ENCODE measurements at places on chromosomes 16 and 17.

DNA sequence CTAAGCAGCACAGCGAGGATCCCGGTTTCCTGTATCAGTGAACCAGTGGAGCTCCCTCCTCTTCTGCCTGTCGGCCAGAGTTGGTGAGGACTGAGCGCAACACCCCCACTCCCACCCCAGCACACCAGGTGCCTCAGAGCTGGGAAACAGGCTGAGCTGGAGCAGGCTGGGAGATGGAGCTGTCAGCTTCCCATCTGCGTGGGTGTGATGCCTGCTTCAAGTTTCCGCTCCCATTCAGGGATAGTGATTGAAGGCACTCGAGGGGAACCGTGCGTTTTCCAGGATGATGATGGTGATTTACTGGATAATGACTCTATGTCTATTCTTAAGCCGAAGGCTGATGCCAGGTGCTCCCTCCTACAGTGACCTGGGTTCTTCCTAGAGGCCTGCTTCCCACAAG is 144.5 kb downstream of the TMEM132E start:
- DNase-seq: no peak

DNA sequence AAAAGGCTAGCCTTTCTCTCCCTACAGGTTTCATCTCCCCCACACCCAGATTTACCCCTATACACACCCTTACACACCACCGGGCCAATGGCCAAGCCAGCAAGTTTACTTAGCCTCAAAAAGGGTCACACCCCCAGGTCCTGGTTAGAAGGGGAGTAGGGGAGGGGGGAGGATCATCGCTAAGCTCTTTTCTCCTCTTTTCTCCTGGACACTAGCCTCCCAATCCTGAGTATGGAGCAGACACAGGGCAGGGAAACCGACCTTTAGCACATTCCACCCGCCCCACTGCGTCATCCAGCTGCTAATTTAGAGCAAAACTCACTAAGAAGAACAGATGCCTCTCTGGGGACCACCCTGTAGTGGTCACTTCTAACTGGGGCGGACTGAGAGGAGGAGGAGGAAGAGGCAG is 4.4 kb downstream of the ACLY start:
- DNase-seq: no peak

- no peak for DNase-seq
Observed at GRCh38 chr16:78624366-78624765, 524.9 kb downstream of the WWOX start.

DNA sequence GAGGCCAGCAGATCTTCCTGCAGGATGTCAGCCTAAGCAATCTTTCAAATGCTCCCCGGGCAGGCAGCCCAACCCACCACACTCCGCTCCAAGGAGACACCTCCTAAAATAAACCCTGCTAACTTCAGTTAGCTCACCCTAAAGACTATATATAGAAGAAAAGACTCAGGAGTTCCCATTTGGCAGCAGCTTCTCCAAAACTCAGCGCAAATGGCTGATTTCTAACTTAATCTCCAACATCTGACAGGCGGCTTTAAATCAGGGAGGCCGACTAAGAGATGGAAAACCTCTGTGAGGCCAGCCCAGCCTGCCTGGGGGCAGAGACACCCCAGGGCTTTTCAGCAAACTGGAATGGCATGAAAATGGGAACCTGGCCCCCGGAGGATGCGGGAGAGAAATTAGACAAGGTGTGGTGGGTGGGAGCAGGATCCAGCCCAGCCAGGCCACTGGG is 91.6 kb downstream of the XYLT1 start:
- DNase-seq: no peak

DNA sequence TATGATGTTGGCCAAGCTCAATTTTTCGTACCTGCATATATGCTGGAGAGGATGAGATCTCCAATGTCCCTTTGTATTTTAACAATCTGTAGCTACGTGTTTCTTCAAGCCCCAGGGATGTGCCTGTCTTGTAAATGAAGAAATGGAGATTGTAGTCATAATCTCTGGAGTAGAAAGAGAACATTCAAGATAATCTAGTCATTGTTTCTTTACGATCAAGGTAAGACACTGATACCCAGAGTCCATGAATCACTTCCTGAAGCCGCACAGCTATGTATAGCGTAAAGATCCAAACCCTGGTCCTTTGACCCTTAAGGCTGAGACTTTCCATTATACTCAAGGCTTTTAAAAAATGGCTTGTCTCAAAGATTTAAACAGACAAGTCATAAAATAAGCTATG is 205.5 kb downstream of the HS3ST3B1 start:
- no peak for DNase-seq

GRCh38 chr17:75776386-75777295 is 8.0 kb upstream of the UNK start:
- no peak for DNase-seq

DNA sequence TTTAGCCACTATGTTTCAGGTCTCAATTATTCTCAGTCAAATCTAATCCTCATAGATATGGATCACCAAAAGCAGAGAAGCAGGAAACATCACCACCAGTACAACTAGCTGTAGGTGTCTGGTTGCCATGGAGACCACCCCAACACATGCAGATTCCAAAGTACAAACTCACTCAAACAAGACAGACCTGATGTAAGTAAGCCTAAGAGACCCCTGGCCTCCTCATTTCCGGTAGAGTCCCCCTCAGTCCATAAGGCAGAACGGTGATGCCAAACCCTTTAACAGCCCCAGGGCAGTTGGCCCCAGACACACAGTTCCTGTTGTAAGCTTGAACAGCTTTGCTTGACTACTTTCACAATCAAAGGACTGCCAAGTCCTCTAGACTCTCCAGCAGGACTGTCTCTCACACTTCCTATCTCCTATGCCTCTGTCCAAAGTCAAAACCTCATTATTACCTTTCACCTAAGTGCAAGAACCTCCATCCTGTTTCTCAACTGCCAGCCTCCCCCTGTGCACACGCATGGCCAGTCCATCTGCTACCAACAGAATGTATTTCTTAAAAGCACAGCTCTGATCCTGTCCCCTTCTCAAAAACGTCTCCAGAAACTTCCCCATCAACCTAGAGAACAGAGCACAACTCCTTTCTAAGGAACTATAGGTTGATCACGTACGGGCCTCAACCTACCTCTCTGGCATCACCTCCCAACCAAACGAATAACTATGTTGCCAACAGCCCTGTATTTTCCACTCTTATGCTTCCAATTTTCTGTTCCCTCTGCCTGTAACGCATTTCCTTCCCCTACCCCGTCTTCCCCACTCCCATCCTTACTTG is 23.9 kb downstream of the SLC39A11 start:
- DNase-seq: no peak

GRCh38 chr16:81810894-81811538 is 31.9 kb downstream of the PLCG2 start:
- no peak for DNase-seq

GRCh38 chr17:55769625-55770000 is 18.8 kb downstream of the PCTP start:
- DNase-seq: no peak

GRCh38 chr17:31650756-31651520 is 208.1 kb downstream of the COPRS start:
- no peak for DNase-seq

- DNase-seq: no peak
Observed at GRCh38 chr16:89374393-89374960, 115.9 kb downstream of the ANKRD11 start.

DNA sequence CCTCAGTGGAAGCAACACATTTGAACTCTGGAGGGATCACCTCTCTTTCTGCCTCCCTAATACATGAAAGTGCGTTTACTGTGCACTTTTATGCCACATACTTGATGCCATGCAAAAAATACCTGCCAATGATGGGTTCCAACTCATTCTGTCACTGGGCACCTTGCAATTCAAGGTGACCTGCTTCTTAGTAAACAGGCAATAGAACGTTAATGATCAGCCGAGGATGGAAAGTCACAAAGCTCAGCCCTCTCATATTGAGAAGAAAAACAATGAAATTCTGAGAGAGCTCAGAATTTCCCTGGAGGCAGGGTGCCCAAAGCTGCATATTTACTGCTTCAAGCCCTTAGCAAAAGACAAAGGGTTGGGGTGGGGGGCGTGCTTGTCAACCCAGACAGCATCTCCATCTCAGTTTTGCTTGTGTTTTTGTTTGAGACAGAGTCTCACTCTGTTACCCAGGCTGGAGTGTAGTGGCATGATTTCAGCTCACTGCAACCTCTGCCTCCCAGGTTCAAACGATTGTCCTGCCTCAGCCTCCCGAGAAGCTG is 23.2 kb downstream of the LITAF start:
- DNase-seq: no peak

DNA sequence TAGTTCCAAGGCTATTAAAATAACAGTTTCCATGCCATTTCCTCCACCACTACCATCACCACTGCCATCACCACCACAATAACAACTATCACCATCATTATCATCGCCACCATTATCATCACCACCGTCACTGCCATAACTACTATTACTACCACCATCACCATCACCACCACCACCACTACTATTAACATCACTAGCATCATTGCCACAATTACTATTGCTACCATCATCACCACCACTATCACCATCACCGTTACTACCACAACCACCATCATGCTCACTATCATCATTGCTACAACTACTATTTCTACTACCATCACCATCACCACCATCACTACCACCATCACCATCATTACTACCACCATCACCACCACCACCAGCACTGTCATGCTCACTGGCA is 185.9 kb upstream of the MAF start:
- DNase-seq: no peak

- no peak for DNase-seq
Observed at GRCh38 chr16:78490847-78491246, 391.4 kb downstream of the WWOX start.

DNA sequence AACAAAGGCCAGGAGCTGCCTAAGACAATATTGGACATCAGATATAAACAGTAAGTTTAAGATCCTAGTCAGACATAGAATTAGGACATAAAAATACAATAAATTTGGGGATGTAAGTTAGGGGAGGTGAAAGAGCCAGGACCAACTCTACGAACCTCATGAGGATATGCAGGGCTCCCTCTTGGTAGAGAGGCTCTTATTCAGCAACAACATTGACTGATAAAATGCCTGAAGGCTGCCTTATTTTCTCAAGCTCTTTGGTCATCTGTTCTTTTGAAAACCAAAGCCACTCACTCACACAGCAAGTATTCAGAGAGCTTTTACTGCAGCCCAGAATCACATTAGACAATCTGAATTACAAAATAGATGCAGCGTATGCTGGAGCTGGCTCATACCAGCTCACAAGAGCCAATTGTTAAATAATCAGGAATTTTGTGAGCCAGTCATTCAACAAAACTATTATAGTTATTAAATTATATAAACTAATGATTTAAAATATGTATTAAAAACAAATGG is 108.6 kb upstream of the CLEC3A start:
- DNase-seq: no peak

- DNase-seq: no peak
Observed at GRCh38 chr17:28874750-28875149, 19.9 kb downstream of the ERAL1 start.

DNA sequence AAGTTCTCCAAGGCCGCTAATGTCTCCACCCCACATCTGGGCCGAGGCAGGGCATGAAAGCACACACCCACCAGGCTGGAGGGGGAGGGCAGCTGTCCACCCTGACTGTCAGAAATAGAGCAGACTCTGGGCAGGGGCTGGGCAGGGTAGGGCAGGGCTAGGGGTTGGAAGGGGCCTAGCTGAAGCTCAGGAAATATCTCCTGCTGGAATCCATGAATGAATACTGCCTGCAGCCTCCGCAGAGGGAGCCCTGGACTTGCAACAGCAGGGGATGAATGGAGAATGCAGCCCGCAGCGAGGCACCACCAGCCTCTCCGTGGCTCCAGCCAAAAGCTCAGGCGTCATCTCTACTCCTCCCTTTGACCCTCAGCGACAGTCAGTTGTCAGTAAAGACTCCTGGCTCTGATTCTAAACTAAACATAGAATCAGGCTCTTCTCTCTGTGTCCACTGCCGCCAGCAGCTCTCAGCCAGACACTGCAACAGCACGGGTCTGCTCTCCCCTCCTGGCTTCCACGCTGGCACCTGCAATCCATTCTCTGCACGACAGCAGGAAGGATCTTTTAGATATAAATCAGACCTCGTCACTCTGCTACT is 23.9 kb upstream of the NGFR start:
- DNase-seq: no peak

DNA sequence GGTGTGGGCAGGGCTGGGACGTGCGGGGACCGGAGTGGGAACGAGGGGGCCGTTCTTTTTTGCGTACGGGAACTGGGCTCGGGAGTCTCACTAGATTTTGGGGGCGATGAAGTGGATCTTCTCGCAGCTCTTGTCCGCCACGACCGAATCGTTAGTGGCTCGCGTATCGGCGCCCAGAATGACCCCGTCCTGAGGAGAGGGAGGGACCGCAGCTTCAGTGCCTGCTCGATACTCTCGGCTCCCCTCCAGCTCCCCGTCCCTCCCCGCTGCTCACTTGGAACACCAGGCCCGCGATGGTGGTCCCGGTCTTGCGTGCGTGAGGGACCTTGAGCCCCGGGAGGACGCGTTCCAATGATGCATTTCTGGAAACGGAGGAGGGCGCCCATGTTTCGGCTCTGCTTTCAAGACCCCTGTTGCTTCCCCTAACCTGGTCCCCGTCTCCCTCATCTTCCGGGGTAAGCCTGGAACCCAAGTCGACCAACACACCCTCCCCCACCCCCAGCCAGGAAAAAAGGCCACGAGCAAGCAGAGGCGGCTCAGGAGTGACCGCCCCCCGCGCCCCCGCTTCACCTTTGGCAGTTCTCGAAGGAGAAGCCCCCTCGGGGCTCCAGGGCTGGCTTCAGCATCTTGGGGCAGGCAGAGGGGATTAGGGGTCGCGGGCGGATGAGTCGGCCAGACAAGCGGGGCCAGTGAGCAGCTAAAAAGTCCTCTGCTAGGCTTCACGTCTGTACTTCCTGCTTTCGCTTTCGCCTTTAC is at the start of gene PSMB10:
Gene PSMB10 (minus strand): TSS at position 727 of the 756 bp plus-strand sequence. CDS start 101 bp downstream, at position 626.
- DNase-seq: no peak

DNA sequence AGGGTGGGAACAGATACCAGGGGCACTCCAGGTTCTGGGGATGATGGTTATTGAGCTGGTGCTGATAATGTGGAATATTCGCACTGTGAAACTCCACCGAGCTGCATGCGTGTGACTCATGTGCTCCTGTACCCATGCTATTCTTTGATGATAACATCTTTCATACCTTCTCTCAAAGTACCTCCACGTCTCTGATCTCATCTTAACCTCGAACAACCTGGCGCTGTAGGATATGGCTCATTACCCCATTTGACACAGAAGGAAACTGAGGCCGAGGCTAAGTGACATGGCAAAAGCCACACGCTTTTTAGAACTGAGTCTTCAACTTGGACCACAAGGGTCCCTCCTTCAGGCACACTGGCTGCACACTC is 30.2 kb upstream of the MRPS23 start:
- no peak for DNase-seq

GRCh38 chr16:12646490-12647274 is 157.0 kb downstream of the CPPED1 start:
- DNase-seq: no peak

GRCh38 chr16:69131167-69131838 is 1.1 kb downstream of the CHTF8 start:
- DNase-seq: no peak

- no peak for DNase-seq
Observed at GRCh38 chr17:385836-386140, 33.2 kb upstream of the RPH3AL start.

GRCh38 chr16:48892893-48893292 is 282.9 kb upstream of the N4BP1 start:
- DNase-seq: no peak

- DNase-seq: no peak
Observed at GRCh38 chr17:14791221-14791620, 473.9 kb downstream of the PMP22 start.

All from activated T-helper 1 cell treated with anti-CD3 and anti-CD28 coated beads, Interleukin-2, amount 50 U/mL, for 16 hours (primary cell).